ENCODE measurements at places on chromosomes 5 and 9.

DNA sequence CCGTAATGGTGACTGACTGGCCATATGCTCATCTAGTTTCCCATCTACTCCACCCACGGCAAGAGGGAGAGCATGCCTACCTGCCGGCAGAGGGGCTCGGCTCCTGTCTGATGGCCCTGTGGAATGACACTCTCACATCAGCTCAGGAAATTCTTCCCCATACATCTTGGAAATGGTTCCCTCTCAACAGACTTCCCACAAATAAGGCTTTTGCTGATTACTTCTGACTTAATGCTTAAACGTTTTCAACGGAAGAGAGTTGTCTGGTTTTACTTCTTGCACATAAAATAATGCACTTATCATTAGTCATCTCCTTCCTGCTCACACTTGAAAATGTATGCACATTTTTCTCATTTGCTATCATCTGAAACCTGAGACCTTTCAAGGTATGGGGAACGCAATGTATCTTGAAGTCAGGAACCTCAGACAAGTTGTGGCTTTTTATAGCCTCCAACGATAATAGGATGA lies 129.5 kb downstream of the TTLL11 start:
- peak; percentile 79 for DNase-seq

GRCh38 chr5:96961053-96961452 lies 25.2 kb downstream of the LNPEP start:
- no peak for DNase-seq

GRCh38 chr9:35690294-35690613 lies 529 bp upstream of the TPM2 start:
- no peak for DNase-seq

GRCh38 chr5:59582746-59583145 lies 310.8 kb downstream of the PDE4D start:
- DNase-seq = no peak

DNA sequence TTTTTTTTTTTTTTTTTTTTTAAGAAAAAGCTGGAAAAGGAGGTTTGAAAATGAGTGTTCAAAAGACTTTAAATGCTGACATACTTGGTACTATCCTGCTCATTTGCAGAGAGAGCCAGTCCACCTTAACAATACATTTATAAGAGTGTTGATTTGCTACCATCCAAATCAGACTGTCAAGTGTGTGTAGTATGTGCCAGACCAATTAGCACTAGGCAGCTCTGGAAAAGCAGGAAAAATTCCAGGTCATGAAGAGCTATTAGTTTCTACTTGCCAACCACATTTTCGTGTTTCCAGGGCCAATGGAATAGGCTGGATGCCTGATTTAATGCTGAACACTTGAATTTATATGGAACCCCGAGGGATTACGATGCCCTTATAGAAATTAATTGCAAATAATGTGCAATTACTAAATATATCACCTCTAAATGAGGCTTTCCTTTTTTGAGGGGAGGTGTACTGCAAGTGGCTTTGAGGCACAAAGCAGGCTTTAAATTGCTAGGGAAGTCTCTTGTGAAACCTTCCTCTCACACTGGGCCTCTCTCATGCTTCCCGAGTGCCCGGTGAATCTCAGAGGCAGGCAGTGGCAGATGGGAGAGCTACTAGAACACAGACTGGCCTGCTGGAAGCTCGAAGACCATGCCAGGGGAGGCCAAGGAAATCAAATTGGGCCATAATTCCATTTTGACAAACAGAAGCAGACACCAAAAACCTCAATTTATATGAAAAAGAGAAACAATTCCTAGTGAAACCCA lies 178.7 kb downstream of the PPP2R2B start:
- DNase-seq = no peak

- no peak for DNase-seq
Measured at GRCh38 chr5:112878760-112879159, 17.7 kb downstream of the SRP19 start.

GRCh38 chr5:122187426-122187825 lies 58.1 kb downstream of the ZNF474 start:
- no peak for DNase-seq

DNA sequence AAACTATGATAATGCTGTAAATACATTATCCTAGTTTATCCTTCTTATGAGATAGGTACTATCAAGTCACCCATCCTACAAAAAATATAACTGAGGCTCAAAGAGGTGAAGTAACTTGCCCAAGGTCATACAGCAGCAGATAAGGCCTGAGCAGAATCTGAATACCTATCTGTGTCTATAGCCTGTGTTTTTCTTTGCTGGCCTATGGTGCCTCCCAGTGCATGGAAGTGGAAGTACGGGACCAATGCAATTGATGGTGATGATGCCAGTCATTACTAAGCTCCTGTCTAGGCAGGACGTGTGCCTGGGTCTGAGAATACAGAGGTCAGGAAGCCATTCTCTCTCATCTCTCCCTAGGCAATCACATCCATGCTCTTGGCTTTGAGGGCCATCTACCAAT lies 67.8 kb downstream of the FAT2 start:
- DNase-seq = peak; percentile 35

DNA sequence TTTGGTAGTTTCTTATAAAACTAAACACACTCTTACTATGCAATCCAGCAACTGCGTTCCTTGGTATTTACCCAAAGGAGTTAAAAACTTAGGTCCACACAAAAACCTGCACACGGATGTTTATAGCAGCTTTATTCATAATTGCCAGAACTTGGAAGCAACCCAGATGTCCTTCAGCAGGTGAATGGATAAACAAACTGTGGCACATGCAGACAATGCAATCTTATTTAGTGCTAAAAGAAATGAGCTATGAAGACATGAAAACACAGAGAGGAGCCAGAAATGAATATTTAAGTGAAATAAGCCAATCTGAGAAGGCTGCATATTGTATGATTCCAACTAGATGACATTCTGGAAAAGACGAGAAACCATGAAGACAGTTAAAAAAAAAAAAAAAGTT lies 10.7 kb downstream of the WNK2 start:
- no peak for DNase-seq

- DNase-seq = no peak
Measured at GRCh38 chr5:68533571-68534084, 318.1 kb downstream of the PIK3R1 start.

DNA sequence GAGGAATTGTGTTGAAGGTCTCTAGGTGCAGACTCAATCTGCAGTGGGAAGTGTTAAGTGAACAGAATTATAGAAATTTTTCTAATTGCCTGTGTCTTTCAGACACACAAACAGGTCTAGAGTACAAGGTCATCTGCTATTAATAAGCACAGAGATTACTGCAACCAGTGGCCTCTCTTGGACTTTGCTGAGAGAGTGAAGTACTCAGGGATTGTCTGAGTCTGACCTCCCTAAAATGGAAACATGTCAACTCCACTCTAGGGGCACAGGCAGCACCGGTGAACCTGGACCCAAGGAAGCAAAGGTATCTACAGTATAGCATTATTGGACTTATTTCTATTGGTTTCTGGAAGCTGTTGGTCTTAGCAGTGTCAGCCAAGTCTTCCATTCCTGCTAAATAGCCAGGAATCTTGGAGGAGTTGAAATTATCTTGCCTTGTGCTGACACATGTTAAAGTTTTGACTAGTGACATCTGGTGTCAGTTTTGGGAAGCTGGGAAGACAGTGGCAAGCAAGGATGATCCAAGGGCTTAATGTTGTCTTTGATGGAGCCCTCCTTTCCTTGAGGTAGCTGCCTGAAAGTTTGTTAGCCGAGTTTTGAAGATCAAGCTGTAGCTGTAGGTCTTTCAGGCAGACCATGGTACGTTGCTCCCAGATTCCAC lies 61.1 kb upstream of the NMUR2 start:
- no peak for DNase-seq

- DNase-seq = no peak
Measured at GRCh38 chr9:126671381-126671831, 57.7 kb downstream of the LMX1B start.

GRCh38 chr5:36181774-36182173 lies 29.9 kb downstream of the SKP2 start:
- no peak for DNase-seq

DNA sequence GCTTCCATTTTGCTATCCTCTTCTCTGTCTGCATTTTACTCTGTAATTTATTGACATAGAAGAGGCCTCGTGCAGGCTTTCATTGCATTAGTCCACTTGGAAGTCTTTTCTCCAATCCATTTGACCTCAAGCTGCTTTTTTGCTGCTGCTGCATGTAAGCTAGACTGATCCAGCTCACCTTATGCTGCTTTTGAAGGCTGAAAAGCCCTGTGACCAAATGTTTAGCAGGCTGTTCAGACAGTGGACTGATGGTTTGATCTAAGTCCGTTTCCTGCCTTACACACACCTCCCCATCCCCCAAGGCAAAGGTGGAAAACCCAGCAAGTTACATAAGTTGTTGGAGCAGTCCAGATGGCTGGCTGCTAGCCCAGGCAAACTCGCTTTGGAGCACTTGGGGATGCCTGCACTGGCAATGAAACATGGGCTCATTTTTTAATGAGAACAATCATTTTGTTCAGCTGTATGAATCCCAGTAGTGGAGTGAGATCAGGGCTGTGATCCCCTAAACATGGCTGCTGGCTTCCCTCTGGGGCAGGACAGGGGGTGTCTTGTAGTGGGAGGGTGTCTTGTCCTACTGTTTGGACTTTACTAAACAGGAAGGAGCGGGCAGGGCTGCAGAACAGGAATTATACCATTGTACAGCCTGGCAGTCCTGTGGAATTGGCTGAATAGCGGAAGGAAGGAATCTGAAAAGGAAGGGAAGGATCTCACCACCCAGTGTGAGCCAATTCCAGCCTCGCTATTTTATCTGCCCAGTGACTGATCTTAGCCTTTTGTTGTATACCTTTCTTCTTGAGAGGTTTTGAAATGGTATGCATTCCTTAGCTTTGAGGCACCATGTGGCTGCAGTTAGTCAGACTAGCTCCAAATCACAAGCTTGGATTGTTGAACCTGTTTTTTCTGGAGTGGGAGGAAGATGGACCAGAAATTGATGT lies 212.0 kb downstream of the ARHGAP26 start:
- DNase-seq = peak; percentile 47

DNA sequence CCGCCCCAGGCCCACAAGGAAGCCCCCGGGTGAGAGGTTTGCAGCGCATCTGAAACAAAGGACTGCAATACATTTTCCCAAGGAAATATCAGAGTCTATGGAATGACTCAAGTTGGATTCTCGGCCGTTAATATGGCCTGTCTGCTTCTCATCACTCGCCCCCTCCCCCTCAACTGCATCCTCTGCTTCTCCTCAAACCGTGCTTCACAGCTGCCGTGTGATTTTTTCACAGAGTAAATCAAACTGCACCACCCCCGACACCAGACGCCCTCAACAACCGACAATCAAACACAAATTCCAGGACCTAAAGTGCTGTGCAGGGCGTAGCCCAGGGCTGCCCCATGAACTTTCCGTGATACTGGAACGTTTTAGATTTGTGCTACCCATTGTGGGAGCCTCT lies 176.9 kb downstream of the ROR2 start:
- DNase-seq = peak; percentile 43

DNA sequence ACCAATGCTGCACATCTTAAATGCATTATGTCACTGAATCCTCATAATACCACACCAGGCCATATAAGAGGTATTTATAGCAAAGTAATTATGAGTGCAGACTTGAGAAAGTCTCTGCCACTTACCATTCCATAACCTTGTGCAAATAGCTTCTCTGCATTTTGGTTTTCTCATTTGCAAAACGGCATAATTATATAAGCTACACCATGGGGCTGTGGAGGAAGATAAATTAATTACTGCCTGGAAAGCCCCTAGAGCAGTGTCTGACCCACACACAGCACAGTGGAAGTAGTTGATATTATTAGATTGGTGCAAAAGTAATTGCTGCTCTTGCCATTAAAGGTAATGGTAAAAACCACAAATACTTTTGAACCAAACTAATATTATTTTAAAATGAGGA lies 9.5 kb upstream of the IL9 start:
- no peak for DNase-seq

DNA sequence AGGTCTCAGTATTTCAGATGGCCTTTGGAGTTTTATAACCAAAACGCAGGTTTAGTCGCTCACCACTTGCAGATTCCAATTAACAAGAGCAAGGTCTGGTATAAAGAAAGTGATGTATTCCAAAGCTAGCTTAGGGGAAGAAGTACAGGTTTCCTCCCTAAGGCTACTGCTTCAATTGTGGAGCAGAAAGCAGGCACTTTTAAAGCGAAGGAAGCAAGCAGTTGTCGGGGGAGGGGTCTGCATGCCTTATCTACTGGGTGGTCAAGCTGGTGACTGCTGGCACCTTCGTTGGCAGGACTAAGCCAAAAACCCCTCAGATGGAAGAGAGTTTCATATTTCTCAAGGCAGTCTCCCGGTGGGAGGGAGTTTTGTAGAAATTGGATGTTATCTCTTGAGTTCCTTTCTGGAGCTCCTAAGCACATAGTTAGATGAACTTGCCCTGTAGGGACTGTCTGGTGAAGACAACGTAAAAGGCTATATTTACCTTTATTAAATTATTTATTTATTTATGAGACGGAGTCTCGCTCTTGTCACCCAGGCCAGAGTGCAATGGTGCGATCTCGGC lies 1.6 kb upstream of the TMEM245 start:
- no peak for DNase-seq

DNA sequence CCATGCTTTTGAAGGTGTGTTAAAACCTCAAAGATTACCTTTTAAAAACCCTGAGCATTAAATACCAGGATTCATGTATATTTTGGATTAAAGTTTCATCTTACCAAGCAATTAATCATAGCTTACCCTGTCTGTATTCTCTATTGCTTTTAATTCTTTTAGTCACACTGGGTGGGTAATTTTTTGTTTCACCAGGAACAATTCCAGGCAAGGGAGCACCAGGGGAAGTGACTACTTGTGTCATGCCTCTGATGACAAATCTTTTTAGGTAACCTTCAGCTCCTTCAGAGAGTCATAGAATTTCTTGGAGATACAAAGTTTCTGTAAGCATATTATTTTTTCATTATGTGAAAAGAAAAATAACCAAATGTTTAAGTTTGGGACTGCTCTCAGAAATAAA lies 33.4 kb upstream of the ANXA1 start:
- no peak for DNase-seq

DNA sequence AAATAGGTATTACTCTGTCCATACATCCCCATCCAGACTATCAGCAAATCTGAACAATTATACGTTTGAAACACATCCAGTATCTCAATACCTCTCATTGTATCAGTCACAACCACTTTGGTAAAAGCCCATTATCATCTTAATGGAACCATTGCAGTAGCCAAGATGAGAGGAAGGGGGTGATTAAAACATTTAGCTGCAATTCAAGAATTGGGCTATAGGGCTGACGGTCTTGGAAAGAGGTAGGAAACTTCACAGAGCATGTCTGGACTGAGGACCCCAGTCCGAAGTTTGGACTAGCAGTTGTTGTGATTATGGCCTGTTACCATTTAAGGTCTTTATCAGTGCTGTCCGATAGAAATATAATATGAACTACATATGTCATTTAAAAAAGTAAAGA lies 8.6 kb downstream of the SLC12A2 start:
- no peak for DNase-seq

GRCh38 chr9:97293818-97294217 lies 13.6 kb upstream of the CCDC180 start:
- no peak for DNase-seq
